ENCODE measurements at places on chromosomes 4 and X.

DNA sequence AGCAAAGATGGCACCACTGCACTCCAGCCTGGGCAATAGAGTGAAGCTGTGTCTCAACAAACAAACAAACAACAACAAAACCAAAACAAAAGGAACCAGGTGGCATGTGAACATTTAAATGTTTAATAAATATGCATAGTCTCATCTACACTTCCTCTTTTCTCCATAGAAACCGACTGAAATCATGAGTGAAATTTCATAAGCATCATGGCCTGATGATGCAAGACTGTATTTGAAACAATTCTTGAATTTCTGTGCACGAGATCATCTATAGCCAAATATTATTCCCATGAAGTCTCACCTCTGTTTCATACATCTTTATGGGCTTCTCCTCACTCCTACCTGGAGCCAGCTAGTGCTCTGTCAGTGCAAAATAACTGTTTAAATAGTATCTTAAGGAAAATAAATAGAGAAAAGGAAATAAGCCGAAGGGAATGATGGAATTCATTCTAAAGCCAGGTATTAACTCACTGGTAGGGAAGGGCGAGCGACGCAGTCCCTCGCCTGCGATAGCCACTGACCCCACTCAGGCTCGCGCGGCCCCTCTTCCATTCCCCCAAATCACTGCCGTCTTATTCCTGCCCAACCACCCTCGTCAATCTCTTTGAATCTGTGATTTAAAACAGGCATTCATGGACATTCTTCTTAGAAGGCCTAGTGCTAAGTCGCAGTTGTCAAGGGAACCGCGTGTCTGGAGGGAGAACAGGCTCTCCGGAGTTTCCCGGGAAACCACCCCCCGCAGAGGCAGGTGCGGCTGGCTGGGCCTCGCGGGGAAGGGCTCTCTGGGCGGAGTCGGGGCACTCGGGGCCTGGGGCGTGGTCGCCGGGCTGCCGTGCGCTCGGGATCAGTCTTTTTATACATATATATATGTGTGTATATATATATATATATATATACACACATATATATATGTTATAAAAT is 52.4 kb upstream of the TRIM2 start:
- no peak for DNase-seq

DNA sequence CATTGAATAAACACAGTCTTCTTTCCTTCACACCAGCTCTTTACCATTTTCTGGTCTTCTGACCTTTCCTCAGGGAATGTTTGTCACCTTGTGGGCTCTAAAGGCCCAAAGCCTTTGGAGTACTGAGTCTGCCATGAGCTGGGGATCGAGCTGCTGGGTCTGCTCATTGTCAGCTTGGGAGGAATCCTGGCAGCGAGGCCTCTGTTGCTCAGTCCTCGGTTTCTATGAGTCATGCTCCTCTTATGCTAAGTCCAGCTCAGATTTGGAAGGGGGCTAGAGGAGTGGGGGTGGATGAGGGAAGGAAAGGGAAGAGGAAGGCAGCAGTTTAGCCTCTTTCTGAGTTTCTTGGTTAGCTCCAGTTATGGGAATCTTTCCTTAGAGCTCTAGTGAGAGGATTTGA is 31.1 kb downstream of the NHSL2 start:
- no peak for DNase-seq

DNA sequence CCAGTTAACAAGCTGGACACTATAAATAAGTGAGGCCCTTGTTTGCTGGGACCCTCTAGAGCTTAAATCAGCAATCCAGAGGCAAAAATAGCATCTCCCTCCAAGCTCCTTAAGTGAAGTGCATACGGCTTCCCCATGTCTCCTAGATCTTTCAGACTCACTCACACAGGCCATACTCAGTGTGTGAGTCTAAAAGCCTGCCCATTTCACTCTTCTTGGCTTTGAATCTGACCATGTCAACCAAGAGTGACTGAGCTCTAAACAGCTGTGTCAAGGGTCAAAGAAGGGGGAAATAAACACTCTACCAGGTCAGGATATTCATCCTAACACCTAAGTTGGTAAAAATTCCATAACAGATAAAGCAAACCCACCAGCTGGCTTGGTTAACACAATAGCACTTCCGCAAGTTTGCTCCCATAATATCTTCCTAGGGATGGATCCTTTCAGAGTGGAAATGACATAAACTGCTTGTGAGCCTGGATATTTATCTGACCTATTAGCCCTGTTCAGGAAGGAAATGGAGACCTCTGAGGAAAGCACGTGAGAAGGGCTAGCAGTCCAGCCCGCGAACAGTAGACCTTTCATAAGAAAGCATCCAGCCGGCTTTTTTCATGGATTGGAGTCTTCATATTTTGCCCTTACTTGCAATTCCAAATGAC is 65.6 kb downstream of the MID1 start:
- DNase-seq: no peak

- DNase-seq: no peak
These were observed 96.9 kb upstream of the CASK start for GRCh38 chrX:42020225-42020624.

GRCh38 chr4:146379744-146380143 is 142.0 kb downstream of the SLC10A7 start:
- DNase-seq: no peak

DNA sequence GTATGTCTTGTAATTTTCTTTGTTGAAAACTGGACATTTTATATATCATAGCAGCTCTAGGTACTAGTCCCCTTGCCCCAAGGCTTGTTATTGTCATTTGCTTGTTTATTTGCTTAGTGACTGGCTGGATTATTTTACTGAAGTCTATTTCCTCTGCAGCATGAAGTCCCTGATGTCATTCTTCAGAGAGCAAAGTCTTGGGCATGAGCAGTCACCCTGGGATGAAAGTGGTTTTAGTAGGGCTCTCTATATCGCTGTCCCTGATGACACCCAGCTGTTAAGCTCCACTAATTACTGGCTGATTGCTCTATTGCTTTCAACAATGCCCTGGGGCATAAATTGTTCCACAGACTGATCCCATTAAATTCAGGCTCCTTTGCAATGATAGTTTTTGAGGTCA is 113.5 kb upstream of the USP9X start:
- DNase-seq: no peak

GRCh38 chrX:118254611-118255010 is 91.3 kb upstream of the WDR44 start:
- DNase-seq: no peak

DNA sequence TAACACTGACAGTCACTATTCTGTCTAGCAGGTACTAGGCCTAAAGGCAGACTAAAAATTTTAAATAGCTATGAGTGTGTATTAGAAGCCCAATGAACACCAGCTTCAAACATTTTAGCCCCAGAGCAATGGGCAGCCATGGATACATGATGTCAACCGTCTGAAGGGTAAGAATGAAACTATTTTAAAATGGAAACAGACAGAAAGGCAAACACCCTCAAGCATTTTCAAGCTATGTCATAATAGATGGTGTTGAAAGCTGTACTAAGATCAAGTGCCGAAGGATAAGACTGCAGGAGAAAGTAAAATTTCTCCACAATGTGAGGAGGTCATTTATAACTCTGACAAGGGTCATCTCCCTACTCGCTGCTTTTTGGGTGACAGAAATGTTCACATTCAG is 225.0 kb downstream of the COL25A1 start:
- DNase-seq: no peak

DNA sequence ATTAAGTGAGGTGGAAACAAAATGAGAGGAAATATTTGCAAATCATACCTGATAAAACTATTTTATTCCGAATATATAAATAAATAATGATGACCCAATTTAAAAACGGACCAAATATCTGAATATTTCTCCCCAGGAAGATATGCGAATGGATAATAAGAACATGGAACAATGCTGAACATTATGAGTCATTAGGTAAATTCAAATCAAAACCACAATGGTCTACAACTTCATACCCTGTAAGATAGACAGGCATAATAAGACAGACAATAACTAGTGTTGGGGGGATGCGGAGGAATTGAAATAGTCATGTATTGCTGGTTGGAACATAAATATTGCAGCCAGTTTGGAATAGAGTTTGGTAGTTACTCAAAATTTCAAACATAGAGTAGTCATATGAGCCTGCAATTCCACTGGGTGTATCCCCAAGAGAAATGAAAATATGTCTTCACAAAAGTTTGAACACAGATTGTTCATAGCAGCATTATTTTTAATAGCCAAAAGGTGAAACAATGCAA is 47.6 kb upstream of the DRP2 start:
- DNase-seq: no peak

DNA sequence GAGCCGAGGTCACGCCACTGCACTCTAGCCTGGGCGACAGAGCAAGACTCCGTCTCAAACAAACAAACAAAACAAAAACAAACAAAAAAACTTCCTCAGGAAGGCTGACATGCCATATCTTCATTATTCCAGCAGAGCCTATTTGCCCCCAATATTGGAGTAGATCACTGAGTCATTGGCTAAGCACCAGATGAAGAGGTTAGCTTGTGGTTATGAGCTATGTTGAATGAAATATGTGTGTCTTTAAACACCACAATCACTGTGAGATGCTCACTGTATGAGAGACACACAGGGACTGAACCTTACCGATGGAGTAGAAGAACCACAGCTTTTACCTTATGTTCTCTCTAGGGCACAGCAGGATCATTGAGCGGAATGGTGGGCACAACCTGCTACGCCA is 122.1 kb upstream of the EOLA2 start:
- no peak for DNase-seq

- DNase-seq: no peak
These were observed 88.5 kb upstream of the CBR4 start for GRCh38 chr4:169098532-169098931.

DNA sequence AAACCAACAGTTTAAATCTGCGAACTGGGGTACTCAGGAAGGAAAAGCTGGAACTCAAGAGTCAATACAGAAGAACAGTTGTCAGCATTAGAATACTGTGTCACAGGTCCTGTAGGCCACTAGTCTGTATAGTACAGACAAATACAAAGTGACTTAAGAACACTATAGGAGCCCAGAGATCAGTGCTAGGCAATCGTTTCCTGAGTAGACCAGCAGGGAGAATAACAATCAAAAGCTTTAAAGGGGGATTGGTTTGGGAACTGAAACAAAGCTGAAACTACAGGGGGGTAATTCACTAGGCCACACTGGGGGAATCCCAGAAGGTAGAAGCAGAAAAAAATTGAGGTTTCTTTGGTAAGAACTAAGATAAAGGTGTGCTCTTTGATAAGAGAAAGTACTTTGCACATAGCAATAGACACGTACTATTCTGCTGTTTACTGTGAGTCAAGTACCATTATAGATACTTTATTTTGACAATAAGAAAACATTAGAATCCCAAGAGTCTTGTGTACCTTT is 339.7 kb downstream of the PCDH19 start:
- no peak for DNase-seq

DNA sequence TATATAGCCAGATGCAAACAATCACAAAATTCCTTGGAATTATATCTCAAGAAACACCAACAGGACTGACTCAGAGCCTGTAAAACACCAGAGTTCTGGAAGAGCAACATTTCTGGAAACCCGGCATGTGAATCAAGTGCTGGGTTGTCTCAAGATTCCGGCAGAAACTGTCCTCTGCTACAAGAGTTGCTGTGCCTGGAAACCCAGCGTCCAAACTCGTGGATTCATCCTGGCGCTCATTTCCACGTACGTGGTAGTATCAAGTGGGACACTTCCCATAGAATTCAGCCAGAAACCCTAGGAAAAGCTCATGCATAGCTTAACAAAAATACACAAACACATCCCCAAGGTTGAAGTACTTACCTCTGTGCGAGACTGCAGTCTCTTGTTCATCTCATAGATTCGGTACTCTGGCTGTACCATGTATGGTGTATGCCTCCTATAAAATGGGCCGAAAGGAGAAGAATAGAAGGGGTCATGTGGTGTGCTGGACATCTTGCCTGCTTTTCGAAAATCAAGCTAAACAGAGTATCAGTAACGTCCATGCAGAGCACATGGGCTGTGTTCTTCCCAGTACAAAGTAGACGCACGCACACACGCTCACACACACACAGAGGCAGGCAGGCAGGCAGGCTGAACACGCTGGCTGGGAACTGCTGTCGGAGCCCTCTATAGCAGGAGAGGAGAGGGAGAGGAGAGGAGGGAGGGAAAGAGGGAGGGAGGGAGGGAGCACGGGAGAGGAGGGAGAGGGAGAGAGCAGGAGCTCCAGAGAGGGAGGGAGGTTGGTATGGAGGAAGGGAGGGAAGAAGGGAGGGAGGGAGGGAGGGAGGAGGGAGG is at the start of gene LDB2:
TSS of gene LDB2 (minus strand) at position 655 of the 837 bp plus-strand sequence.
- DNase-seq: no peak

DNA sequence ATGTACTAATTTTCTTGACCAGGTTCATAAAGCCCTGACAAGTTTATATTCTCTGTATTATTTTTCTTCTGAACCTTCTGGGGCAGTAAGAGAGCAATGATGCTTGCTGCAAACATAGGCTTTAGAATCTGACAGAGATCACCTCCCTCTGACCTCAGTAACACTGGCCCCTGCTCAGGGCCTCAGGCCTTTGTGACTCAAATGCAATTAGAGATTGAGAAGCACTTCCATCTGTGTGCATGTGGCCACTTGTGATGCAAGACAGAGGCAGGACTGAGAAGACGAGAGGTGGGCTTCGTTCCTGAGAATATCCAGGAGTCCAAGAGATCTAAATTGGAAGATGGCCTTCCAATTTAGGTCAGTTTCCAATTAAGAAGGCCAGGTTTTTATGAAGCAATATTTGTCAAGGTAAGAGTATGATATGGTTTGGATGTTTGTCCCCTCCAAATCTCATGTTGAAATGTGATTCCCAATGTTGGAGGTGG is 82.8 kb upstream of the VEGFC start:
- no peak for DNase-seq

- no peak for DNase-seq
These were observed 1118.3 kb downstream of the C4orf33 start for GRCh38 chr4:130214268-130214667.

DNA sequence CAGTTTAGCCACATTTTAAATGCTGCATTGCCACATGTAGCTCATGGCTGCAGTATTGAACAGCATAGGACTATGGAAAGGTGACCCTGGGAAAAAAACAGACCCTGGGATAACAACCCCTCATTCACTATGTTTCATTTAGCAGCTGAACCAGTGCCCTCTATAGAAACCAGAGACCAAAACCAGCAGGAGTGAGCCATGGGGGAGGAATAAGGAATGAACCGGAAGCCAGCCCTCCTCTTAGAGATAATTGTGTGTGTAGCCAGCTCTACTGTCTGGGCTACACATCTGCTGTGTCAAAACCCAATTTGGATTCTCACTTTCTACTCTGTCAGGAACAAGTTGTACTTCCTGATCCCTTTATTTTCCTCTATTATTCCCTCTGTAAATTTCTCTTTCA is 158.5 kb upstream of the S100G start:
- no peak for DNase-seq

GRCh38 chr4:139893801-139894200 is 228.2 kb downstream of the MGST2 start:
- no peak for DNase-seq

DNA sequence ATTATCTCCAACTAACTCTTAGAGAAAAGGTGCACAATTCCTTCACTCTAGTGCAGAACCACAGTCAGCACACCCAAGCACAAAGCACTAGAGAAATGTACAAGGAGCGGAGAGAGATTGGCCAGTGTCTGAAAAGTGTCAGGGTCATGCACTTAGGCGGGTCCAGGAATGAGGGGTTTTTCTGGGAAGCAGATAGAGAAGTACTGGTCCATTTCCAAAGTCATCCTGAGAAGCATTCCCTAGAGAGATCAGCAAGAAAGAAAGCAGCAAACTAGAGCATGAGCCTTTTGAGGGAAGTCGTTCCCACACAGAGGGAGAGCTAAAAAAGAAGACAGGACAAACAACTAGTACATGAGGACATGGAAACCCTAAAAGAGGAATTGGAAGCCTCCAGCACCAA is 168.1 kb upstream of the MAP3K15 start:
- DNase-seq: no peak

Data from HS-5 (cell line).